ENCODE measurements at places on chromosomes 13 and 19. TPM values are rescaled to one million over a fixed set of nuclear protein-coding genes. Genes with fewer than 3 reads are reported as not detected.

The KLC3 gene
- total RNA-seq = not detected

The KLK1 gene
- not detected for total RNA-seq

The EFNB2 gene
- 69.5 TPM for total RNA-seq

The TPT1 gene
- 2,923 TPM for total RNA-seq

The PRODH2 gene
- total RNA-seq = not detected

The CD70 gene
- total RNA-seq = not detected

The NCCRP1 gene
- total RNA-seq = not detected

The GFY gene
- total RNA-seq = not detected

The OR4F17 gene
- total RNA-seq = not detected

The RASGRP4 gene
- not detected for total RNA-seq

The PSG2 gene
- not detected for total RNA-seq

The ZSWIM9 gene
- 8.6 TPM for total RNA-seq

The NLRP7 gene
- not detected for total RNA-seq

The NOP53 gene
- total RNA-seq = 189 TPM

The C19orf38 gene
- not detected for total RNA-seq

The LGALS4 gene
- total RNA-seq = not detected

The SPC24 gene
- total RNA-seq = 68.5 TPM

The IGFL1 gene
- total RNA-seq = not detected

The GIPC3 gene
- 7.1 TPM for total RNA-seq

The KLK4 gene
- not detected for total RNA-seq

The CD33 gene
- total RNA-seq = not detected

The NCR1 gene
- total RNA-seq = not detected

The CD79A gene
- not detected for total RNA-seq

The IZUMO2 gene
- not detected for total RNA-seq

The PRR22 gene
- total RNA-seq = 3.6 TPM

The ZNF610 gene
- total RNA-seq = 0.97 TPM

The KCTD12 gene
- total RNA-seq = 116 TPM

The LYPD3 gene
- not detected for total RNA-seq

The PSG1 gene
- not detected for total RNA-seq

The OR10H1 gene
- not detected for total RNA-seq

The CBY2 gene
- total RNA-seq = not detected

Measured in endothelial cell of umbilical vein (primary cell).